ENCODE measurements at places on chromosomes 16 and 17. TPM values are rescaled to one million over a fixed set of nuclear protein-coding genes. Genes with fewer than 3 reads are reported as not detected.

The RTN4RL1 gene
- total RNA-seq, result not detected

The KCNJ12 gene
- total RNA-seq, result 0.10 TPM

The TEDC2 gene
- not detected for total RNA-seq

The ERN1 gene
- 62.8 TPM for total RNA-seq

The PPP1R27 gene
- not detected for total RNA-seq

The DOC2A gene
- total RNA-seq, result not detected

The CDRT15L2 gene
- not detected for total RNA-seq

The KRT33B gene
- not detected for total RNA-seq

The CRHR1 gene
- total RNA-seq, result not detected

The RHBDF1 gene
- 0.21 TPM for total RNA-seq

The CHRNE gene
- 2.2 TPM for total RNA-seq

The ABCA3 gene
- 1.9 TPM for total RNA-seq

The MEOX1 gene
- total RNA-seq, result 0.42 TPM

The ASGR2 gene
- 12.9 TPM for total RNA-seq

The DLX4 gene
- 0.10 TPM for total RNA-seq

Measured in mononuclear cell (primary cell).